ENCODE measurements at places on chromosomes 12 and 14.

- no peaks in the 10 kb centered on the region for H3K27me3 ChIP-seq
- H3K4me3 ChIP-seq: no peak overlapping the region
- H3K36me3 ChIP-seq: no peaks in the 10 kb centered on the region
Observed at GRCh38 chr12:115135800-115136211, 451.8 kb upstream of the TBX3 start.

GRCh38 chr14:59507063-59507751, 22.9 kb downstream of the JKAMP start:
- H3K27me3 ChIP-seq: no peaks in the 10 kb centered on the region
- peaks cover 4% of the 10 kb centered on the region for H3K36me3 ChIP-seq
- DNase-seq: peak; percentile 51

GRCh38 chr12:89051065-89051677, 301.1 kb downstream of the DUSP6 start:
- DNase-seq: peak; percentile 34
- no peak overlapping the region for H3K27ac ChIP-seq

GRCh38 chr14:24232121-24232644, at the start of gene NEDD8:
TSS of gene NEDD8 (minus strand) at chr14:24232367. CDS start at chr14:24232267, 100 bp downstream.
- H3K4me1 ChIP-seq: peaks cover 29% of the 10 kb centered on the region
- DNase-seq: peak; percentile 94
- no peaks in the 10 kb centered on the region for H3K36me3 ChIP-seq
- H3K27ac ChIP-seq: peak within 1 kb of the TSS; percentile 67
- H3K27me3 ChIP-seq: no peaks in the 10 kb centered on the region

- H3K36me3 ChIP-seq: no peaks in the 10 kb centered on the region
- H3K27me3 ChIP-seq: no peaks in the 10 kb centered on the region
- no peaks in the 10 kb centered on the region for H3K4me1 ChIP-seq
- peak; percentile 40 for DNase-seq
- H3K27ac ChIP-seq: no peak overlapping the region
Observed at GRCh38 chr14:64060648-64061096, 207.9 kb downstream of the SYNE2 start.

DNA sequence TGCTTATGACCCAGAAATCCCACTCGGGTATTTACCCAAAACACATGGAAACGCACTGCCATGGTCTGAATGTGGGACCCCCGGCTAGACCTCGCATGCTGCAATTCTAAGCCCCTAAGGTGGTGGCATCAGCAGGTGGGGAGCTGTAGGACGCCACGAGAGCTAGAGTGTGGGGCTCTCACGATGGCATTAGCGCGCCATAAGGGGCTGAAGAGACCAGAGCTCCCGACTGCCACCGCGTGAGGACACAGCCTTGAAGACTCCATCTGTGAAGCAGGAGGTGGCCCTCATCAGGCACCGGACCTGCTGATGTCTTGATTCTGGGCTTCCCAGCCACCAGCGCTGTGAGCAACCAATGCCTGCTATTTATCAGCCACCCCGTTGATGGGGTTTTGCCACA, 40.3 kb downstream of the RIMBP2 start:
- DNase-seq: no peak
- no peaks in the 10 kb centered on the region for H3K27me3 ChIP-seq
- no peaks in the 10 kb centered on the region for H3K4me1 ChIP-seq
- no peak overlapping the region for H3K27ac ChIP-seq
- no peak overlapping the region for H3K4me3 ChIP-seq

DNA sequence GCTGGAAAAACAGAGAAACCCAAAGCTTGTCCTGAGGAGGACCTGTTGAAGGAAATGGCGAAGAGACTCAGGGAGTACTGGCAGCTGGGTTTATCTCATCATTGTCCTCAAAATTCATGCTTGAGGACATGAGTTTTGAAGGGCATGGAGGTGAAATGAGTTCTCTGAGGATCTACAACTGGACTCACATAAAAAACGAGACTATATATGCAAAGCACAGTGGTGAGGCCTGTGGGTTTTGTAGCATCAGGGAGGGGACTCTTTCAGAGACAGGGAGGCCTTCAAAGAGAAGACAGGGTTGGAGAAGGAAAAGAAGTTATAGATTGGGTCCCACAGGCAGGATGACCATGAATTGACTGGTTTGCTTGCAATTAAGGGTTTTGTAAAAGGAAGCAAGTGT, 71.3 kb upstream of the SCN8A start:
- H3K36me3 ChIP-seq: no peaks in the 10 kb centered on the region
- no peak overlapping the region for H3K27ac ChIP-seq
- no peak for DNase-seq

- H3K27me3 ChIP-seq: no peaks in the 10 kb centered on the region
- no peak overlapping the region for H3K27ac ChIP-seq
- H3K4me3 ChIP-seq: no peak overlapping the region
- no peaks in the 10 kb centered on the region for H3K36me3 ChIP-seq
- DNase-seq: no peak
- H3K4me1 ChIP-seq: no peaks in the 10 kb centered on the region
Observed at GRCh38 chr14:65993103-65993502, 493.1 kb upstream of the CCDC196 start.

- H3K27ac ChIP-seq: no peak overlapping the region
- peaks cover 10% of the 10 kb centered on the region for H3K4me1 ChIP-seq
- H3K27me3 ChIP-seq: no peaks in the 10 kb centered on the region
Observed at GRCh38 chr12:7093892-7094291, 1.6 kb upstream of the C1R start.

DNA sequence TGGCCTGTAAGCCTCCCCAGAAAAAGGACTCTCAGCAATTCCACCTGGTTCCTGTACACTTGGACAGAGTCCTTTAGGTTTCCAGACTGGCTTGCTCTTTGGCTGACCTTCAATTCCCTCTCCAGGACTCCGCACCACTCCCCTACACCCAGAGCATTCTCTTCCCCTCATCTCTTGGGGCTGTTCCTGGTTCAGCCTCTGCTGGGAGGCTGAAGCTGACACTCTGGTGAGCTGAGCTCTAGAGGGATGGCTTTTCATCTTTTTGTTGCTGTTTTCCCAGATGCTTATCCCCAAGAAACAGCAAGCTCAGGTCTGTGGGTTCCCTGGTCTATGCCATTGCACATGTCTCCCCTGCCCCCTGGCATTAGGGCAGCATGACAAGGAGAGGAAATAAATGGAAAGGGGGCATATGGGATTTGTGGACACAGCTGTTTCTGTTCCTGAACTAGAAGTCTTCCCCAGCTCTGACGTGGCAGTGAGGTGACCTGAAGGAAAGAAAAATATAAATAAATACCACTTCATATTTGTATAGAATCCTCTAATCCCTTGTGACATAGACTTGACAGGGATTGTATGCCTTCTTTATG, 1.3 kb downstream of the RNASE7 start:
- no peaks in the 10 kb centered on the region for H3K36me3 ChIP-seq
- peaks cover 42% of the 10 kb centered on the region for H3K4me1 ChIP-seq
- DNase-seq: no peak

DNA sequence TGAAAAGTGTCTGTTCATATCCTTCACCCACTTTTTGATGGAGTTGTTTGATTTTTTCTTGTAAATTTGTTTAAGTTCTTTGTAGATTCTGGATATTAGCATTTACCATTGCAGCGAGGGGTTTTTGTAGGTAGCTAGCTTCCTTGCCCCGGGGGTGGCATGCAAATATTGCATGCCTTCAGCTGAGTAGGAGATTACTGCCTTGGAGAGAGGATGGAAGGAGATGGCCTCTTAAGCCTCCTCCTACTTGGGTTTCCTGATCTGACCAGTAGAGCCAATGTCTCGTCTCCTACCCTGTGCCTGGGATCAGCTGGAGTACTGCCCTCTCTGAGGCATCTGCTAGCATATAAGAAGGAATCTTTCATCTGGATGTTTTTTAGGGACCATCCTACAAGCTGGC, 134.4 kb upstream of the CCND2 start:
- no peak overlapping the region for H3K27ac ChIP-seq
- no peak for DNase-seq
- no peaks in the 10 kb centered on the region for H3K4me1 ChIP-seq
- H3K36me3 ChIP-seq: no peaks in the 10 kb centered on the region

GRCh38 chr12:27277846-27278260, 33.8 kb downstream of the STK38L start:
- H3K4me1 ChIP-seq: peaks cover 52% of the 10 kb centered on the region
- DNase-seq: no peak
- H3K36me3 ChIP-seq: no peaks in the 10 kb centered on the region
- peak overlapping the region; percentile 45 for H3K27ac ChIP-seq
- H3K4me3 ChIP-seq: no peak overlapping the region

DNA sequence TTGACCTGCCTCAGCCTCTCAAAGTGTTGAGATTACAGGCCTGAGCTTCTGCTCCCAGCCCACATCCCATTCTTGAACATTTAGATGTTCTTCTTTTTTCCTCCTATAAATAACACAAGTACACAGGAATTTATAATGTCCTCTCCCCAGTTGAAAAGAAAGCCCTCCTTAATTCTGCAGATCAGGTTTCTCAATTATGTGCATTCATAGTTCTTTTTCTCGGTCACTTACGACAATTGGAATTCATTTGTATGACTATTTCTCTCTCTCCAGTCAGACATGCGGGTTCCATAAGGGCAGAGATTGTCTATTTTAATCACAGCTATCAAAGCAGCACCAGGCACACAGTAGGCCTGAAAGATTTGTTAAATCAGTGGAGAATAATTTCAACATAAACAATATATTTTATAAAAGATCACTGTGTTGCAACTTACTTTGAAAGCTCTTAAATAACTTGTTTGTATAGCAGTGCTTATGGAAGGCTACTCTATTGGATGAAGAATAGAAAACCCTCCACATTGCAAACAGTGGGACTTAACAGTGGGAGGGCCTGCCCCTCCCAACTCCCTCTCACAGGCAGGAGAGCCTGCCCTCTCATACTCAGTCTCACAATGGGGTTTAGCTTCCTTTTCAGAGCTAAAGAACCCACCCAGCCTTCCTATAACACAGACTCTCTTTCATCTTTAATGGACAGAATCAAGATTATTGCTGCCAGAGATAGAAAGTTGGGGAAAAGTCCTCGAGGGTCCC, 84.1 kb upstream of the TRAF3 start:
- DNase-seq: no peak
- H3K4me1 ChIP-seq: peaks cover 4% of the 10 kb centered on the region
- H3K27ac ChIP-seq: no peak overlapping the region
- H3K4me3 ChIP-seq: no peak overlapping the region

- no peak overlapping the region for H3K27ac ChIP-seq
- H3K4me3 ChIP-seq: no peak overlapping the region
- H3K36me3 ChIP-seq: no peaks in the 10 kb centered on the region
- H3K27me3 ChIP-seq: no peaks in the 10 kb centered on the region
Observed at GRCh38 chr12:59357811-59358210, 238.0 kb upstream of the SLC16A7 start.

DNA sequence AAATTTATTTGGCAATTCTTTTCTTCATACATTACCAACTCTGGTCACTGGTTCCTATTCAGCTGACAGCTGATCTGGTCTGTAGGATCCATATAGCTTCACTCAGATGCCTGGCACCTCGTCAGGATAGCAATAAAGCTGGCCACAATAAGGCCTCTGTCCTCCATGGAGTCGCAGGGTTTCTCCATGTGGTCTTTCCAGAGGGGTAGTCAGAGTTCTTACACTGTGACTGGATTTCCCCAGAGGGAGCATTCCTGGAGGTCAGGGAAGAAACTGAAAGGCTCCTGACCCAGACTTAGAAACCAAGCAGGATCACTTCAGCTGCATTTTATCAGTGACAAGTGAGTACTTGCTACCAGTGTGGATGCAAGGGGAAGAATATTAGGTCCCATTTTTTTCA, 34.9 kb upstream of the SIX1 start:
- H3K27me3 ChIP-seq: no peaks in the 10 kb centered on the region
- DNase-seq: no peak

DNA sequence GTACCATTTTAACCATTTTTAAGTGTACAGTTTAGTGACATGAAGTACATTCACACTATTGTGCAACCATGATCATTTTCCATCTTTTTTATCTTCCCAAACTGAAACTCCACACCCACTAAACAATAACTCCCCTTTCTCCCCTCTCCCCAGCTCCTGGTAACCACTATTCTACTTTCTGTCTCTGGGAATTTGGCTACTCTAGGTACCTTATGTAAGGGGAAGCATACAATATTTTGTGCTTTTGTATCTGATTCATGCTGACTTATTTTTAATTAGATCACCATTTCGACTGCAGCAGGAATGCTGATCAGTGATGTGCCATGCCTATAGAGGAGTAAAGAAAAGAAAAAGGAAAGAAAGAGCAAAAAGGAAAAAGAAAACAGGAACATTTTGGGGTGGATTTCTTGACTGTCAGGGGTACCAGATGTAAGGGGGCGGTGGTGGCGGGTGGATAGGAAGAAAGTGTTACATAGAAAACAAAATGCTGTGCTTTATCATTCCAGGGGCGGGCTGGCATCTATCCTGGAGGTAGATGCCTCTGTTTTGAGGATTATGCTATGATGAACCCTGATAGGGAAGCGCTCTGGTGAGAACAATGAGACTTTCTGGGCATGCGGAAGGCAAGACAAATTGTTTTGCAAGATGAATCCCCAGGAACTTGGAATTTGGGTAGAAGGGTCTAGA, 45.2 kb upstream of the CTDSP2 start:
- H3K4me3 ChIP-seq: no peak overlapping the region
- no peaks in the 10 kb centered on the region for H3K27me3 ChIP-seq
- no peak overlapping the region for H3K27ac ChIP-seq
- DNase-seq: no peak
- no peaks in the 10 kb centered on the region for H3K36me3 ChIP-seq

GRCh38 chr14:51789114-51789513, 71.3 kb upstream of the GNG2 start:
- no peaks in the 10 kb centered on the region for H3K27me3 ChIP-seq
- H3K4me3 ChIP-seq: no peak overlapping the region
- H3K27ac ChIP-seq: no peak overlapping the region
- peaks cover 3% of the 10 kb centered on the region for H3K4me1 ChIP-seq
- no peak for DNase-seq

GRCh38 chr12:79933532-79934264, 1.2 kb downstream of the PPP1R12A start:
- no peaks in the 10 kb centered on the region for H3K36me3 ChIP-seq
- no peaks in the 10 kb centered on the region for H3K27me3 ChIP-seq
- peak overlapping the region; percentile 65 for H3K4me3 ChIP-seq

DNA sequence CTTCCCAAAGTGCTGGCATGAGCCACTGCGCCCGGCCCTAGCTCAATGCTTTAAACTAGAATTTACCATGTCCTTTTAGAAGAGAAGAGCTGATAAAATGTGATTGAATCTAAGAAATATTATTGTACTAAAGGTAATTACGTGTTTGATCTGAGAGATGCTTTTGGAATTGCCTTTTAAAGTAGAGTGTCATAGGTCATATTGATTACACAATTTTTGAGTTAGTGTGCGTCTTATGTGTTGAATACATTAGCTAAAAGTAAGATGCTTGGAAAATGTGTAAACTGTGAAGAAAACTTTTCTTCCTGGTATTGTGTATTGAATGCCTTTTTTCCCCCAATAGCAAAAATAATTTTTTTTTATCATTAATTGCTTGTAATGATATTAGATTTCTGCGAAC, 41.7 kb downstream of the MIA2 start:
- H3K27ac ChIP-seq: no peak overlapping the region
- DNase-seq: no peak
- no peak overlapping the region for H3K4me3 ChIP-seq
- no peaks in the 10 kb centered on the region for H3K27me3 ChIP-seq

GRCh38 chr12:121326996-121327674, 25.1 kb downstream of the ANAPC5 start:
- no peaks in the 10 kb centered on the region for H3K27me3 ChIP-seq
- no peak overlapping the region for H3K27ac ChIP-seq
- H3K4me1 ChIP-seq: no peaks in the 10 kb centered on the region
- H3K36me3 ChIP-seq: peaks cover 75% of the 10 kb centered on the region
- DNase-seq: no peak
- H3K4me3 ChIP-seq: no peak overlapping the region

GRCh38 chr12:68352067-68352466, 19.9 kb upstream of the MDM1 start:
- no peak overlapping the region for H3K27ac ChIP-seq
- H3K27me3 ChIP-seq: no peaks in the 10 kb centered on the region
- H3K4me1 ChIP-seq: no peaks in the 10 kb centered on the region
- no peaks in the 10 kb centered on the region for H3K36me3 ChIP-seq

- H3K27ac ChIP-seq: no peak overlapping the region
- H3K4me3 ChIP-seq: no peak overlapping the region
- H3K36me3 ChIP-seq: no peaks in the 10 kb centered on the region
- H3K27me3 ChIP-seq: no peaks in the 10 kb centered on the region
Observed at GRCh38 chr14:58716706-58717105, 78.9 kb downstream of the DACT1 start.
